ENCODE measurements at places on chromosomes 16 and 17.
A peak's percentile ranks its signal among the peaks of the same experiment; 100 is the strongest.

DNA sequence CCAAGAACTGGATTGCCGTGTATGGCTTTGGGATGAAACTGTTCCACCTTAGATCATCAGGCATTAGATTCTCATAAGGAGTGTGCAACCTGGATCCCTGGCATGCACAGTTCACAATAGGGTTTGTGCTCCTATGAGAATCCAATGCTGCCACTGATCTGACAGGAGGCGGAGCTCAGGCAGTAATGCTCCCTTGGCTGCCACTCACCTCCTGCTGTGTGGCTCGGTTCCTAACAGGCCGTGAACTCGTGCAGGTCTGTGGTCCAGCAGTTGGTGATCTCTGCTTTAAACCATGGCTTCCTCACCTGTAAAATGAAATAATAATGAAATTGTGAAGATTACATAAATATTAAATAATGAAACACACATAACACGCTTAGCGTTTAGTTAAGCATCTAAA lies 45.5 kb upstream of the FBXO47 start:
- DNase-seq: no peak

- no peak for DNase-seq
Measured at GRCh38 chr16:50323335-50324011, 45.3 kb downstream of the BRD7 start.

GRCh38 chr17:44829523-44830358 lies at the start of gene GJC1:
GJC1 (minus strand) TSS chr17:44830287; CDS start chr17:44805817, 24,470 bp downstream.
- DNase-seq: no peak

- DNase-seq: no peak
Measured at GRCh38 chr17:8146381-8147140, 5.6 kb downstream of the PER1 start.

- DNase-seq: no peak
Measured at GRCh38 chr17:28482551-28483199, 9.2 kb downstream of the SLC13A2 start.

GRCh38 chr16:82641336-82641984 lies 14.7 kb downstream of the CDH13 start:
- DNase-seq: no peak

- DNase-seq: no peak
Measured at GRCh38 chr17:70080541-70081347, 5.7 kb downstream of the KCNJ16 start.

DNA sequence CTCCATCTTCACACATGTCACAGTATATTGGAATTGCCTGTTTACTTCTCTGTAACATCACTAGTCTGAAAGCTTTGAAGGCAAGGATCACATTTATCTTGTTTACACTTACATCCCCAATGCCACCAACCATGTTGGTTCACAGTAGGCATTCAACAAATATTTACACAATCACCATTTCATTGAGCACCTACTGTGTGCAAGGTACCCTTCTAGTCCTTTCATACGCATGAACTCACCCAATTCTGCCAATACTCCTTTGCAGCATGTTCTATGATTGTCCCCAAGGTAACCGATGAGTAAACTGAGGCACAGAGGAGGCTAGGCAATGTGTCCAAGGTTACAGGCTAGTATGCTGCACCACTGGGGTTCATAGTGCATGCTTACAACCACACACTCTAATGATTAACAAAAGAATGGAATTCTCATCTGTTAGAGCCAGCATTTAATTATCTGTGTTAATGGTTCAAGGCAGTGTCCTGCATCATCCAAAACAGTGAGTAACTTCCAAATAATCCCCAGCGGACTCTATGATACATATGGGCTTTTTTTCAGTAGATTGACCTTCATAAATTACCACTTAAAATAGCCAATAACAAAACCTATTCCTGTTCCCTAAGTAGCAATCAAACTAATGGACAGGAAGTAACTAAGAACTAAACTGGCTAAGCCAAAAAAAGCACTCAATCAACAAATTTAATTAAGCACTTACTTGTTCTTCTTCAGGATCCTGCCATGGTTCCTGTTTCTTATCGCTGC lies 364.5 kb upstream of the XYLT1 start:
- DNase-seq: no peak

GRCh38 chr17:10631048-10631700 lies 25.9 kb downstream of the MYH3 start:
- no peak for DNase-seq

GRCh38 chr17:14903854-14904253 lies 361.3 kb downstream of the PMP22 start:
- DNase-seq: no peak

GRCh38 chr16:86389566-86390328 lies 120.6 kb upstream of the FOXF1 start:
- DNase-seq: no peak

- no peak for DNase-seq
Measured at GRCh38 chr17:44353672-44354331, 8.7 kb downstream of the GRN start.

GRCh38 chr16:49755716-49756505 lies 100.0 kb downstream of the ZNF423 start:
- DNase-seq: no peak

DNA sequence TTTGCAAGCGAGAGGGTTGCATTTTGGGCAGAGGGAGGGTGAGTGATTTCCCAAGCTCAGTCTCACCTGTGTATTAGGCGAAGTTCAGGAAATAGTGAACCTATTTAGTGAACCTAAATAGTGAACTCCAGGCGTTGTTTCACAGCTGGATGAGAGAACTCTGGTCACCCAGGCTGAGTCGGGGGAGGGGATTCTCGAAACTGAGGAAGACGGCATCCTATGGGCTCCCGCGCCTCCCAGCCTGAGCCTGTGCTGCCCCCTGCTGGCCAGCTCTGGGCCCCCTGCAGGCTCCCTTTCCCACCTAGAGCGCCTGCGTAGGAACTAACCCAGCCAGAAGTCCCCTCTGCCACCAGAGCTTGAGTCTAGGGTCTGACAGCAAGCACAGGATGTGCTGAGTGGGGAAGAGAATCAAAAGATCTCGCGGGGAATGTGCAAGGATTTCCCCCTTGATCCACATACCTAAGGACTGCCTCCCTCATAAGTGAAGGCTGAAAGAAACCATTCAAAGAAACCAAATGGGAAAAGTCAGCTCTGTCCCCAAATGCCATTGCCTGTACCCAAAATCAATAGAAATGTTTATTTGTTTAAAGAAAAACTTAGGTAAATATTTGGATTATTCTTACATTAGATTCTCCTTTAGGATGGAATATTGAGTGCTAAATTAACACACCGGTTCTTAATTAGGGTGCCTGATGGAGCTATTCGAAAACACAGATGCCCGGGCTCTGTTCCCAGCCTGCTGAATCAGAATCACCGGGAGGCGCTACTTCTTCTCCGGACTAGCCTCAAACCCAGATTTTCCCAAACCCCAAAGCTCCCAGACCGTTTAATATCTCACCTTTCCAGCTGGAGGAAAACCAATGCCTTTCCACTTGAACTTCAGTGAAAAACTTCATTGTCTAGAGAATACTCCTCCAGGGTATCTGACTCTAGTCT lies 14.8 kb upstream of the MARVELD3 start:
- peak; percentile 78 for DNase-seq

DNA sequence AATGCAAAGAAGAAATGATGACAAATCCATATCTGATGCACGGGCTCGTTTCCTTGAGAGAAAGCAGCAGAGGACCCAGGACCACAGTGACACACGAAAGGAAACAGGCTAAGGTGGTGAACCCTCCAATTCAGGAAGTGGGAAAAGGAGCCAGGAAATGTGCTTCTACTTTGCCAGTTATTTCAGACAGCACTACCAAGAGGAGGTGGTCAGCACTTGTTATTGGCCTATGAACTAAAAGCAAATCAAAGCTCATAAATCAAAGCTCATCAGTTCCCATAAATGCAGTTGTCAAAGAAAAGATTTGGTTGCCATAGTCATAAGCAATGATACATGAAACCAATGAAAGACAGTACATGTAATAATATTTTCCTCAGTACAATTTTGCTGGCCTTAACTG lies 12.6 kb upstream of the CLTC start:
- no peak for DNase-seq

DNA sequence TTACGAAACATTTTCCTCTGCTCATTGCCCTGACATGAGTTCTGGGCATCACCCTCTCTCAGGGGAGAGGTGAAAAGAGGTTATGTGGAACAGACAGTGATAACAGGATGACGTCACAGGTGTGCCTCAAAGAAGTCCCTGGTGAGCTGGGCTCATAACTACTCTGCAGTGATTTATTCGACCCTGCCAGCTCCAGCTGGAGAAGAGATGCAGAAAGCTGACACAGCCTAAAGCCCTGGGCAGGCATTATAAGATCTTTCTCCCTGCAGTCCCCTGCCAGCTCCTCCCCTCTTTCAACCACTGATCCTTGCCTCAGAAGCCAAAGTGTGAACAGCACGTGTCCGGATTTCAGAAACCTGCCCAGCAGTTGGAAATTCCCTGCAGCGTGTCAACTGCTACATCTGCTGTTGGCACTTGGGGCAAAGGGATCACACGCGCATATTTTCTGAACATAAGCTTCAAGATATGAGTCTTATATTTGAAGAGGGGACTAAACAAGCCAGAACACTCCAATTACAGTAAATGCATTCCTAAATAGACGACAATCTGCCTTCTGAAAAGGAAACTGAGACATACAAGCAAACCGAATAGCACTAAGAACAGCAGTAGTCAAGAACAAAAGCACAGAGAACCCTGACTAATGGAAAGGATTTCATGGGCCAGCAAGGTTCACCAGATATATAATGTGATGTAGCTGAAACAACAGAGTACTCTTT lies 80.5 kb downstream of the SMG6 start:
- peak; percentile 18 for DNase-seq

Measured in stimulated activated CD4-positive, alpha-beta T cell treated with anti-CD3 and anti-CD28 coated beads, TNF-alpha, amount 100 ng/mL, for 1 hour (primary cell).